ENCODE measurements at places on chromosomes 16 and 17. TPM values are rescaled to one million over a fixed set of nuclear protein-coding genes. Genes with fewer than 3 reads are reported as not detected.
A peak's percentile ranks its signal among the peaks of the same experiment; 100 is the strongest.

GRCh38 chr16:54977211-54977610, 46.5 kb downstream of the IRX5 start:
- no peak for DNase-seq

The NHLRC4 gene
- total RNA-seq, result not detected

- DNase-seq, result no peak
These were observed 44.5 kb downstream of the CLEC16A start for GRCh38 chr16:10988879-10989278.

The RAB11FIP4 gene
- 22.9 TPM for total RNA-seq

The ABCC12 gene
- total RNA-seq, result not detected

DNA sequence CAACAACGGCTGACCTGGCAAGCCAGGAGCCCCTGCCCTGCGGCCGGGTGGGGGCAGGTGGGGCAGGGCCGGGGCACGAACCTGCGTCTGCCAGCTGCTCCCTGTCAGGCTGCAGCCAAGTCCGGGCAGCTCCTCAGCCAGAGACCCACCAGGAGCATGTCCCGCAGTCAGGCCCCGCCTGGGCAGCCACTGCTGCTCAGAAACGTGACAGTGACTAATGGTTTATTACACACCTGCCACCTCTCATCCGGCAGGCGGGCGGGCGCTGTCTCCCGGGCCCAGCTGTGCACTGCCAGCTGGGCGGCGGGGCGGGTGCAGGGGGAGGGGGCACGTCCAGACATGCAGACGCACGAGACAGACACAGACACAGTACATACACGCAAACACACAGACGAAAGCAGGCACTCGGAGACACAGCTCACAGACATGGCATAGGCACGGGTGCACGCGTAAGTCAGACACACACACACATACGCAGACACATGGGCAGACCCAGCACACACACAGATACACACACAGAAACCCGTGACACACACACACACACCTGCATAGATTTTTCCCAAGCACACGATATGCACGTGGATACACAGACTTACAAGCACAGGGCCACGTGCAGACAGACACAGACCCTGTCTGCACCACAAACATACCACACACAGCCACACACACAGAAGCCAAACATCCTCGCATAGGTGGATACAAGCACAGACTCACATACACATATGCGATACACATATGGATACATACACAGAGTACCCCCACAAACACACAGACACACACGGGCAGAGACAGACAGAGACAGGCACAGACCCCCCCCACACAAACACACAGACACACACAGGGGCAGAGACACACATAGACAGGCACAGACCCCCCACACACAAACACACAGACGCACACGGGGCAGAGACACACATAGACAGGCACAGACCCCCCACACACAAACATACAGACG, 248.3 kb upstream of the CIBAR2 start:
- DNase-seq, result no peak

DNA sequence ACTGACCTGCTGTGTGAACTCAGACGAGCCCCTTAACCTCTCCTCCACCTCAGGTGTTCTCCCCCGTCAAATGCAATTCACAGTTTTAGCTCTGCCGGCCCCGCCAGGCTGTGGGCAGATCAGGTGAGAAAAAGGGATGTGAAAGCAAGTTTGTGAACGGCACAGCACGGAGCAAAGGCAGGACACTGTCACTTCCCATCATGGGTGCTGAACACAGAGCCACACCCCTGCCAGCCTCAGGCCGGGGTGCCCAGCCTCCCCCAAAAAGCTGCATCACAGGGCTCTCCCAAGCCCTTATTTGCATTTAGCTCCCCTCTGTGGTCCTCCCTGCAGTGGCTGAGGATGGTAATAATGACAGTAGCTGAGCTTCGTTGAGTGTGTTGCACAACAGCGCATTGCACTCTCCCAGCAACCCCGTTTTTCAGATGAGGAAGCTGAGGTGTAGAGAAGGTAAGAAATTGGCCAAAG, 88.8 kb upstream of the TNRC6C start:
- DNase-seq, result no peak

- no peak for DNase-seq
These were observed 338.9 kb upstream of the C16orf82 start for GRCh38 chr16:26727848-26728247.

DNA sequence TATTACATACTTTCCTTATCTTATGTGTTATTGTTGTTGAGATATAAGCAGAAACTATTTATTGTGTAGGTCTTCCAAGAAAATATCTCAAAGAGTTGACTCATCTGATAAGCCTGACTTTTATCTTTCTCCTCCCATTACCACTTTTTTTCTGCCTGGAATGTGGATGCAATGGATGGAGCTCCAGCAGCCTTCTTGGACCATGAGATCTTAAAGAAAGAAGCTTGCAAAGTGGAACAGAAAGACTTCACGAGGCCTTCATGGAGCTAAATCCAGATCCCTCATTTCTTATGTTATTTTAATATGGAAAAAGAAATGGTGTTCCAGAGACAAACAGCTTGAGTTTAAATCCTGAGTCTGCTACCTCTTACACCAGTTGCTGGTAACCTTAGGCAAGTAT, 237.6 kb upstream of the FOXF1 start:
- no peak for DNase-seq

GRCh38 chr16:31377210-31377903, 15.8 kb upstream of the ITGAD start:
- DNase-seq, result no peak

DNA sequence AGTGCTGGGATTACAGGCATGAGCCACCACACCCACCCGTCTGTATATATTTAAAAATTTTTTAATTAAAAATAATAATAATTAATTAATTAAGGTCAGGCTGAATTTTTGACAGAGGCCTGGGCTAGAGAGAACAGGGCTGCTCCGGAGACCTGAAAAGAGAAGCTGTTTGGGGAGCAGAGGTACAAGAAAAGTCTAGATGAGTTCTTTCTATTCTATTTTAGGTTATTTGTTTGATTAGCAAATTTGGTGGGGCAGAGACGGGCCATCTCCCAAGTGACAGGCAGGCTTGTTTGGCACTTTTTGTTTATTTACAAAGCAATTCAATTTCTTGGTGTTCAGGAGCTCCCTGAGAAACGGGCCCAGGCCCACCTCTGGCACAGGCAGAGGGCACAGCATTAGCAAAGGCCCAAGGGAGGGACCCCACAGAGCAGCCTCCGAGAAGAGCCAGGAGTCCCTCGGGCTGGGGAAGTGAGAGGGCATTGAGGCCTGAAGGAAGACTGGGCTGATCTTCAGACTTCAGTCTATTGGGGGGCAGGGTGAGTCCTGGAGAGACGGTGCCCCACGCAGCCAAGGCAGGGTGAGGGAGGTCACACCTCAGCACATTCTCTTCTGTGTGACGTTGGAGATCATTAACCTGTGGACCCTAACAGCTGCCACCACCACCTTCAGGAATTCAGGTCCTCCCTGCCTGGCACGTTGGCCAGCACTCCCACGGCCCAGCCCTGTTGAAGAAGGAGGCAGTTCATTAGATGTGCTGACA, 10.8 kb upstream of the RIPOR1 start:
- DNase-seq, result no peak

GRCh38 chr17:48472411-48473281, 42.6 kb upstream of the SKAP1 start:
- peak; percentile 96 for DNase-seq

DNA sequence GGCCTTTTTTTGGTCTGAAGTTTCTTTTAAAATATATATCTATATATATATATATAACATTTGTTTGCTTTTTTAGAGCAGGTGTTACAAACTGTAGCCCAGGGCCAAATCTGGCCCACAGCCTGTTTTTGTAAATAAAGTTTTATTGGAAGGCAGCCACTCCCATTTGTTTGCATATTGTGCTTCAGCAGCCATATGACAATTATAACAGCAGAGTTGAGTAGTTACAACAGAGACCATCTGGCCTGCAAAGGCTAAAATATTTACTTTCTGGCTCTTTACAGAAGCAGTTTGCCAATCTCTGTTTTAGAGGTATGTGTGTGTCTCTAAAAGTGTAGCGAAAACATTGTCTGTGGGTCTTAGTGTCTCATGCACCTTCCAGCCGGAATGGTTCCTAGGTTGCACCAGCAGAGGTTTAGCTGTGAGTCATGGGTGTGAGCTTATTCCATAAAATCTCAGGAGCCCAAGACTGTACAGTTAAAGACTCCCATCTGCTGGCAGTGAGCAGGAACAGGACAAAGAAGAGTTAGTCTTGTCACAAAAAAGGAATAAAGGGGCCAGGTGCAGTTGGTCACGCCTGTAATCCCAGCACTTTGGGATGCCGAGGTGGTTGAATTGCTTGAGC, 23.8 kb downstream of the LCMT1 start:
- DNase-seq, result no peak

DNA sequence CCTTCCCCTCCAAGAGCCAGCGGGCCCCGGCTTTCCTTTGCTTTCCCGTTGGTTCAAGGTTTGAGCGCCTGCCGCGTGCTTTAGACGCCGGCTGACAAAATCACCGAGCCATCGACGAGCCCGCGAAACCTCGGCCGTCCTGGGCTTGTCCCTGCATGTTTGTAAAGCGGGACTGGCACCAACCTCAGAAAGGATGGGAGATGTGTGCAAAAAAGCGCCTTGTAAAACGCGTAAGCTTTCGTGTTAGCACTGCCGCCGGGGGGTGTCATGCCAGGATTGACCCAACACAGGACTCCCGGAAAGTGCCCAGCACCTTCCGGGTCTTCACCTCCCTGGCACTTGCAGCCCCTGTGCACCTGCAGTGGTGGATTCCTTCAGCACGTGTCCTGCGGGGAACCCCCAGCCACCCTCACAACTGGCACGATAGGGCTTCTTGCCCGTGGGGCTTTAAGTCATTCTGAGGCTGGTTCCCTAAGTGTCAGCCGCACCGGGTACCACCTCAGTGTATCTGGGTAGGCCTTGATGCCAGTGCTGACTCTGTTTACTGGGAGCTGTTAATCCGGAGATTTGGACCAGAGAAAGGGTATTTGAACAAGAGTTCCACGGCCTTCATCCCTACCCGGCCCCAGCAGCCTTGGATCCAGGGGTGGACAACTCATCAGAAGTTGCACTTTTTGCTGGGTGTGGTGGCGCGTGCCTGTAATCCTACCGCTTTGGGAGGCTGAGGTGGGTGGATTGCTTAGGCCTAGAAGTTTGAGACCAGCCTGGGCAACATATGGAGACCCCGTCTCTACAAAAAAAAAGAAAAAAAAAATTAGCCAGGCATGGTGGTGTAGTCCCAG, 817 bp downstream of the NDUFAF8 start:
- no peak for DNase-seq

DNA sequence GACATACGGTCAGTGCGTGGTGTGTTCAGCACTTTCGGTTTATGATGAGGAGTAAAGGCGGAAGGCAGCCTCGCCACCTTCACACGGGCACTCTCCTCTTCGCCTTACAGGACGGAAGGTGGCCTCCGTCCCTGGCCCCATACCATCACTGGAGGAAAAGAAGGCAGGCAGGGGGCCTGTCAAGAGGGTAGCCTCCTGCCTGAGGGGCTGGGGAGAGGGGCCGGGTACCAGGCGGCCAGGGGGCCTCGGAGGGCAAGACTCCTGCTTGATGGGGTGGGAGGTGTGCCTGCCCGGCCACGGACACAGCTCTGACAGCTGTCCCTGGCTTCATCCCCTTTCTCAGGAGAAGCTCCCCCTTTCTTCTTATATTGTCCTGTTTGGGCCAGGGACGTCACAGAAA, 15.6 kb upstream of the SLC38A8 start:
- DNase-seq, result no peak

The ATAD5 gene
- total RNA-seq, result 12.5 TPM

The GRAPL gene
- 0.37 TPM for total RNA-seq

The SOX15 gene
- total RNA-seq, result 124 TPM

GRCh38 chr16:47644661-47645060, 183.5 kb downstream of the PHKB start:
- no peak for DNase-seq

The SKA2 gene
- 65.6 TPM for total RNA-seq

The HP gene
- total RNA-seq, result not detected

GRCh38 chr17:17698869-17699351, 17.7 kb downstream of the RAI1 start:
- DNase-seq, result no peak

The RND2 gene
- 0.26 TPM for total RNA-seq

The CD300LB gene
- total RNA-seq, result not detected

The WNK4 gene
- 8.3 TPM for total RNA-seq

- DNase-seq, result no peak
These were observed 17.9 kb upstream of the ZFHX3 start for GRCh38 chr16:73065632-73066330.

DNA sequence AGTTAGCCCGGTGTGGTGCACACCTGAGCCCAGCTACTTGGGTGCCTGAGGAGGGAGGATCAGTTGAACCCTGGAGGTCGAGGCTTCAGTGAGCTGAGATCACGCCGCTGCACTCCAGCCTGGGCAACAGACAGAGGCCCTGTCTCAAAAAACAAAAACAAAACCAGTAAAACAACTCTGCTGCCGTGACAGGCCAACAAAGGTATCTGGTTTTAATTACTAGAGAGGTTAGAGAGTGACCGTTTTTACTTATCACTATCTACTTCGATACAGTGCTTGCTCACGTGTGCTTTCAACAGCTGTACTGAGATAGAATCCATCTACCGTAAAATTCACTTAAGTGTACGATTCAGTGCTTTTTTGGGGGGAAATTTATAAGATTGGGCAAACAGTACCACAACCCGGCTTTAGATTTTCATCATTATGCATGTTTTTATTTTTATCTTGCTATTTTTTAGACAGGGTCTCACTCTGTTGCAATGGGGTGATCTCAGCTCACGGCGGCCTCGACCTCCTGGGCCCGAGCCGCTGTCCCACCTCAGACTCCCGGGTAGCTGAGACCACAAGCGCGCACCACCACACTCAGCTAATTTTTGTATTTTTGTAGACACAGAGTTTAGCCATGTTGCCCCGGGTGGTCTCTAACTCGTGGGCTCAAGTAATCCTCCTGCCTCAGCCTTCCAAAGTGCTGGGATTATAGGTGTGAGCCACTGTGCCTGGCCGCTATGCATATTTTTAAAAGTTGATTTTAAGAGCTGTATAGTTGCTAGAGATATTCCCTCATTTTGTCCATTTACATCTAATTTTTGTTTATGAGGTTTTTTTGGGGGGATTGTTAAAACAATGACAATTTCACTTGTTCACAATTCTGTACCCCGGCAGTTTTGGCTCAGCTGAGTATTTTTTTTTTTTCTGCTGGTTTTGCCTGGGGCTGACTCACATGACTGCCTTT, 30.9 kb downstream of the SERPINF1 start:
- DNase-seq, result no peak
